ENCODE measurements at places on chromosomes 5 and 9.

GRCh38 chr5:148820461-148821395 lies 5.7 kb upstream of the ADRB2 start:
- no peak for DNase-seq

- DNase-seq, result no peak
These were observed 33.5 kb downstream of the FAF2 start for GRCh38 chr5:176481711-176482110.

GRCh38 chr9:88045686-88046085 lies 71.4 kb upstream of the CDK20 start:
- DNase-seq, result no peak

- no peak for DNase-seq
These were observed 9.1 kb downstream of the GFPT2 start for GRCh38 chr5:180343831-180344695.

DNA sequence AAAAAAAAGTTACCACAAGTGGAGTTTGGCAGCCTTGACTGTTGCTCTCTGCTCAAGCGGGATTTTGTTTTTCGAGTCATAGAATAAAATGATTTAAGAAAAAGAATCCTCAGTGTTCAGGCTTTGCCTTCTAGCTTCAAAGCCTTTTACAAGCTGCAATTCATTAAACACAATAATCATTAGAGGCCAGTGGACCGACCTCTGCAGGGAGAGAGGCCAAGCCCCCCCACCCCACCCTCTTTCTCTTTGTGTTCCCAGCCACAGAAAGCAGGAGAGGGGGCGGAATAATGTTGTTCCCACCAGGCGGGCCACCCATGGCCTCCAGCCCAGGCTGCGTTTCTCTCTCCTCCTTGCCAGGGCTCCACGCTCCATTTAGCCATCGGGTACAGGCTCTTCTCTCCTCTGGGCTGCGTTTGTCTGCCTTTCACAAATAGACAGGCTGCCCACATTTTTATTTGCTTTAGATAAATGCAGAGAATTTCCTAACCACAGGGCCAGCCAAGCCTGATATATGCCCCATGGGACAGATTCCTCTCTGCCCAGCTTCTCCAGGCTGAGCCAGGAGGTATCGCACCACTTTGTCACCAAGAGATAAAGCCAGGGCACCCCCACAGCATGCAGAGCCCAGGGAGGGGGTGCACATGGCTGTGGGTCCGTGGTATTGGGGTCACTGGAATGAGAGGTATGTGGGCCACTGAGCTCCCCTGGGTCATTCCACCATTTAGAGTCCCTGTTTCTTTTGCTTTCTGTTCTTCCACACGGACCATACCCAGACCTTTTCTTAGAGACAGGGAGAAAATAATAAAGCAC lies 318.8 kb downstream of the PIK3R1 start:
- no peak for DNase-seq

GRCh38 chr9:37984672-37985611 lies 81.0 kb upstream of the SLC25A51 start:
- no peak for DNase-seq

- no peak for DNase-seq
These were observed 732 bp downstream of the PRKAA1 start for GRCh38 chr5:40797273-40798011.

GRCh38 chr5:28374492-28374967 lies 1336.1 kb upstream of the CDH9 start:
- DNase-seq, result no peak

DNA sequence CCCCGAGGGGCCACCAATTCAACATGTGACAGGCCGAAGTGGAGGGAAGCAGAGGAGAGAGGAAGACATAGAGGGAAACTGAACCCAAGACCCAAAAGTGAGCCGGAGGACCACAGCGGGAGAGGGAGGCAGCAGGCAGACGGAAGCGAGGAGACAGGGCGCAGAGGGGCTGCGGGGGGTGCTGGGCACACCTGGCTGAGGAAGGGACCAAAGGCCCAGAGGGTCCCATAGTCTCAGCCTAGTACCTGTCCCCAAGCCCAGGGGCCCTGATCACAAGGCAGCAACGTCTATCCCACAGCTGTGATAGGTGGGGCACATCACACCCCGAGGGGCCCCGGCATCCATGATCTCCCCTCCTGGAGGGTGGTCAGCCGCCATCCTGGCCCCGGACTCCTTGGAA lies 7.1 kb upstream of the RALGDS start:
- no peak for DNase-seq

DNA sequence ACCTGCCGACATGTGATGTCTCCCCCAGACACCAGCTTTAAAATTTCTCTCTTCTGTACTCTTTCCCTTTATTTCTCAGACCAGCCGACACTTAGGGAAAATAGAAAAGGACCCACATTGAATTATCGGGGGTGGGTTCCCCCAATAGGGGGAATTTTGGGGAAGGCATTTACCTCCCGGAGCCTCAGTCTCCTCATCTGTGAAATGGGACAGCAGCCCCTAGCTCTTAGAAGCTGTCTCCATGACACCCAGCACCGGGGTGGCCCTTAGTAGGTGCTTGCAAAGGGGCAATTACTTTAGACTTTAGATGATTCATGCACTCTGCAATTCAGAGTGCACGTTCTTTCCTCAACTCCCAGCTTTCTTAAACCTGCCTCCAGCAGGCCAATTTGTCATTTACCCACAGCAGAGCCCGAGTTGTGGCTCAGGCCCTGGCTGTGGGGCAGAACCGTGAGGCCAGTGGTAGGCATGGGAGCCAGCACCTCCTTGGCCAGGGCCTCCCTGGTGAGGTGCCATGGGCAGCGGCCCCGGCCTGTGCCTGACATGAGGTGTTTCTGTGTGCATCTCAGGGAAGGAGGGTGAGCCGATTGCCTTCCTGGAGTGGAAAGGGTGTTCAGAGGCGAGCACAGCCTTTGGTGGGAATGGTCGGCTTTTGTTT lies 51.7 kb downstream of the SH3PXD2B start:
- DNase-seq, result no peak

All from NCI-H1048 (cell line).